ENCODE measurements at places on chromosomes 12 and 14. TPM values are rescaled to one million over a fixed set of nuclear protein-coding genes. Genes with fewer than 3 reads are reported as not detected.

- H3K36me3 ChIP-seq: no peaks in the 10 kb centered on the region
- DNase-seq: no peak
- no peak overlapping the region for H3K4me3 ChIP-seq
These were observed 138.2 kb upstream of the LHX5 start for GRCh38 chr12:113609692-113610469.

DNA sequence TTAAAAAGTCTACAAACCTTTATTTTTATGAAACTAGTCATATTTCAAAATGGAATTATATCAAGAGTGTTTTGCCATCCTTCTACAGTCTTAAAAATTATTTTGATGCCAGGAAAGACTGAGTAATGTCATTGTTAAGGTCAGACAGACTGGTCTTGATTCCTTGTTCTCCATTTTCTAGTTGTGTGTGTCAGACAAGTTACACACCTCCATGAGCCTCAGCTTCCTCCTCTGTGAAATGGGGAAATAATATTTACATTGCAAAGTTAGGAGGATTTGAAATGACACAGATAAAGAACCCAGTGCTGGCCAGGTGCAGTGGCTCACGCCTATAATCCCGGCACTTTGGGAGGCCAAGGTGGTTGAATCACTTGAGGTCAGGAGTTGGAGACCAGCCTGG is 47.4 kb upstream of the ELK3 start:
- no peaks in the 10 kb centered on the region for H3K4me1 ChIP-seq
- H3K27me3 ChIP-seq: no peaks in the 10 kb centered on the region
- DNase-seq: no peak
- H3K4me3 ChIP-seq: no peak overlapping the region

- H3K36me3 ChIP-seq: no peaks in the 10 kb centered on the region
- H3K27me3 ChIP-seq: no peaks in the 10 kb centered on the region
- no peak overlapping the region for H3K4me3 ChIP-seq
- H3K27ac ChIP-seq: no peak overlapping the region
- no peak for DNase-seq
These were observed 42.1 kb upstream of the FZD10 start for GRCh38 chr12:130120012-130120805.

GRCh38 chr12:44227616-44228015 is 391.7 kb downstream of the TMEM117 start:
- H3K27me3 ChIP-seq: no peaks in the 10 kb centered on the region
- no peaks in the 10 kb centered on the region for H3K4me1 ChIP-seq
- H3K27ac ChIP-seq: no peak overlapping the region

DNA sequence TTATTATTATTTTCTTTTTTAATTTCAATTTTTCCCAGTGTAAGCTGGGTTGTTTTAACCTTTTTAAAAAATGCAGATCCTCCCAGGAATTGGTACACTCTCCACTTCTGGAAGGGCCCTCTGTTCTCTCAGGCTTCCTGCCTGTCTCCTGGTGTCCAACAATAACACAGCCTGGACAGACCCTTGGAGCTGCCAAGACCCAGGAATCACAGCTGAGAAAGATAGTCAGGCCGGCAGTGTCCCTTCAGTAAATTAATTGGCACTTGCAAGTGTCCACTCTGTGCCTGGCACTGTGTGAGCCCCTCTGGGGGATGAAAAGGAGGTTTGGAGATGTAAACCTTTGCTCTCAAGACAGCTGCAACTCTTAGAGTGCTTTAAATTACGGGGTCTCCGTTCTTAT is 113.3 kb downstream of the SMOC1 start:
- H3K4me3 ChIP-seq: no peak overlapping the region
- no peak overlapping the region for H3K27ac ChIP-seq
- H3K4me1 ChIP-seq: no peaks in the 10 kb centered on the region

The HSP90AA1 gene
- 638 TPM for polyA plus RNA-seq

DNA sequence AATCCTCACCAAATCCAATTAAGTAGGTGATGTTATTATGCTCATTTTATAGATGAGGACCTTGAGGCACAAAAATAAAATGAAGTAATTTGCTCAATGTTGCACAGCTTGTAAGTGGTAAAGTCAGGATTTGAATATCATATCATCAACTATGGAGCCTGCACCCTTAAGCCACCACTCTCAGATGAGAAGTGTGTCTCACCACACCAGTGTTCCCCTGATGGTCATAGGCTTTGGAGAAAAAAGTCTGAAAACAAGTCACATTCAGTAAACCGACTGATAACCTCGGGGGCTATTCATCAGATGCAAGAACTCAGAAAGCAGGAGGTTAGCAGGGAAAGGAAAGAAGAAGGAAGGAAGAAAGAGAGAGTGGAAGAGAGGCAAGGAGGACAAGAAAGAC is 2.8 kb downstream of the TSHR start:
- no peak for DNase-seq
- no peak overlapping the region for H3K27ac ChIP-seq
- no peak overlapping the region for H3K4me3 ChIP-seq
- peaks cover 18% of the 10 kb centered on the region for H3K27me3 ChIP-seq
- peaks cover 4% of the 10 kb centered on the region for H3K4me1 ChIP-seq

- DNase-seq: no peak
- peaks cover 34% of the 10 kb centered on the region for H3K4me1 ChIP-seq
- peak overlapping the region; percentile 95 for H3K4me3 ChIP-seq
These were observed 733 bp upstream of the PPFIBP1 start for GRCh38 chr12:27523305-27523641.

The PRIMA1 gene
- not detected for polyA plus RNA-seq

GRCh38 chr14:61547186-61548069 is 147.9 kb upstream of the HIF1A start:
- no peaks in the 10 kb centered on the region for H3K27me3 ChIP-seq
- H3K36me3 ChIP-seq: no peaks in the 10 kb centered on the region
- H3K27ac ChIP-seq: peak overlapping the region; percentile 94
- peak; percentile 96 for DNase-seq
- H3K4me3 ChIP-seq: peak overlapping the region; percentile 28

The ALDH1L2 gene
- polyA plus RNA-seq: 62.3 TPM

The TUBA1A gene
- polyA plus RNA-seq: 467 TPM

Measured in GM23248 (cell line).